ENCODE measurements at places on chromosomes 1 and 21. TPM values are rescaled to one million over a fixed set of nuclear protein-coding genes. Genes with fewer than 3 reads are reported as not detected.

DNA sequence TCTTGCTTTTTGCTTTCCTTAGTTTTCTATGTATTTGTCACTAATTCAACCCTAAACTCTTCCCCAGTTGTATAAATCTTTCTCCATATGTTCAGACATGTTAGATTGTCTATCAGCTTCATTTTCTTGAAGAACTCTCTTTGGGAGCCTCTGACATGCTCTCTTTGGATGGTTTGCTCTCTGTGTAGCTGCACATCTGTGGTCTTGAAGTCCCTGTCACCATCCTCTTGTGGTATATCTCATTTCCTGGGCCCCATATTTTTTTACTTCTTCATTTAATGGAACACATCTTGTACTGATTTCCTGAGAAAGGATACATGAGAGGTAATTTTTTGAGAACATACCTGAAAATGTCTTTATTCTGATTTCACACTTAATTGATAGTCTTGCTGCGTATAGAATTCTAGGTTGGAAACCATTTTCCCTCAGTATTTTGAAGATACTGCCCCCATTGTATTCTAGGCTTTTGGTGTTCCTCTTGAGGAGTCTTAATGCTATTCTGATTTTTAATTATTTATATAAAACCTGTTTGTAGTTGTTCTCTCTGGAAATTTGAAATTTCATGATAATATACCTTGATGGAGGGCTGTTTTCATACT lies 72.6 kb downstream of the ST3GAL3 start:
- DNase-seq, result no peak

DNA sequence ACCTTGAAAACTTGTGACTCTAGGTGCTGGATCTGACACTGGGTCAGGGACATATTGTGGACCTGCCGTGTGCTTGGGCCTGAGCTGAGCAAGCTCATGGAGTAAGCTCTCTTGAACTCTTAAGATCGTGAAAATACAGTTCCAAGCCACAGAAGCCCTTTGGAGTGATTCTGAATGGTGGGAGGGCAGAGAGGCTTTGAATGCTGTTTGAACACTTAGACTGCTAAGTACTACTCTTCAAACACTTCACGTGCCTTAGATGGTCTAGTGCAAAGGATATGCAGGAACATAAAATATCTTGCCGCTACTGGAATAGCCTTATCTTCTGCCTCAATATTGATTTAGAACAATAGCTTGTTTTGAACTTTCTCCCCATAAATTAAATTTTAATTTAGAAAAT lies 21.6 kb downstream of the ROR1 start:
- no peak for DNase-seq

- DNase-seq, result no peak
Observed at GRCh38 chr1:240776237-240776636, 164.3 kb upstream of the GREM2 start.

DNA sequence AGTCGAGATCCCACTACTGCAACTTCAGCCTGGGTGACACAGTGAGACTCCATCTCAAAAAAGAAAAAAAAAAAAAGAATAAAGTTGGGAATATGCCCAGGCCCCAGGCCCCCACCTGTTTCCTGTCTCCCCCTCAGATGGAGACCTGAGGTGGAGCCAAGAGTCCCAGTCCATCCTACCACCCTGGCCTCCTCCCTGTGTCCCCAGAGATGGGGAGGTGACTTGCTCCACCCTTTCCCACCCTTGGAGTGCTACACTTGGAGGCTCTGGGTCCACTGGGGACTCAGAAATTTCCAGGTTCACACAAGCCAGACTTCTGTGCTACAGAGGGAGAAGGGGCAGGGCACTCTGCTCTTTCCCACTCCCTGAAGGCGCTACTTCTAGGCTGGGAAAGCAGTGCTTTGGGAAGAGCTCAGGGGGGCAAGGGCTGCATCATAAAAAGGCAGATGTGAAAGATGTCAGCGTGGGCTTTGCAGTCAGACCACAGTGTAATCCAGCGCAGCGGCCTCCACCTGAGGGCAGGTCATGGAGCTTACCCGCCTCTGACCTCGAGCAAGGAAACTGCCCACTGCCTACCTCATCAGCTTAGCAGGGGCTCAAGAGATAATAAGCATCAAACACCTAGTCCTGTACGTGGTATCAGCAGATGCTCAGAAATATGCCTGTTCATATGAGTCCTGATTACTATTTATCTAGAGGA lies 13.4 kb downstream of the TMEM63A start:
- no peak for DNase-seq

- DNase-seq, result no peak
Observed at GRCh38 chr1:55049914-55050278, 10.5 kb downstream of the PCSK9 start.

DNA sequence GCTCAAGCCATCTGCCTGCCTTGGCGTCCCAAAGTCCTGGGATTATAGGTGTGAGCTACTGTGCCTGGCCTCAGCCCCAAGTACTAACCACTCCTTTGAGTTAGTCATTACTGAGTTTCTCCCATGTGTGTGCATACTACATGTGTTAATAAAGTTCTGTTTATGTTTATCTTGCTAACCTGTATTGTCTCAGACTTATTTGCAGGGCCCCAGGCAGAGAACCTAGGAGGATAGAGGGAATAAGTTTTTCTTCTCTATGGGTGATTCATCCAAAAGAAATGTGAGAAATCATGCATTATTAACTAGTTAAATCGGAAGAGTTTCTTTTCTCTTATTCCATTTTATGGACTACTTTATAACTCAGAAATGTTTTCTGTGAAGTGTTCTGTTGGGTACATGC lies 203.9 kb upstream of the CACYBP start:
- no peak for DNase-seq

- peak; percentile 87 for DNase-seq
Observed at GRCh38 chr1:209651138-209651587, 1.1 kb downstream of the LAMB3 start.

- DNase-seq, result no peak
Observed at GRCh38 chr1:186923486-186923885, 94.7 kb downstream of the PLA2G4A start.

GRCh38 chr1:225434046-225434445 lies 6.2 kb upstream of the LBR start:
- no peak for DNase-seq

DNA sequence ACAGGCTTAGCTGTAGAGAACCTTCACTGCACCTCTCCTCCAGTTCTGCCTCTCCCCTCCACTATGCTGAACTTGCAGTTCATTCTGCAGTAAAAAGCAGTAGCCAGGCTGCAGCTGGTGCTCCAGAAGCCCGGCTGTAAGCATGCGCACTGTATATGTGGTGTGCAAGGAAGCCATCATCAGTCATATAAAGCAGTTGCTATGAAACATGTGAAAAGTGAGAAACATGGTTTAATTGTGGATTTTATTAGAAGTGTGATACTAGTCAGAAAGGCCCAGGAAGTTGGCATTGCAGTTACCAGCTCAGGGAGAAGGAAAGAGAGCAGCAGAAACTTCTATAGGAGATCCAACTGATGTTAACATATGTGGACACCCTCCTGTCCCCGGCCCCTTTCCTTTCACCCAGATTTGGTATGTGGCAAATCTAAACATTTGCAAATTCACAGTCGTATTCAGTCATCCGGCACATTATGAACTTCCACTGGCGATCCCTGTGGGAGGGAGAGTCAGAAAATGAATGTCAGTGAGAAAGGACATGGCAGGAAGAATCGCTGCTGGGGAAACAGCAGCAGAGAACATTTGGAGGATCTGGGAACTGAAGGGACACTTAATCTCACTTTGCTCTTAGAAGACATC lies 32.8 kb downstream of the DPT start:
- no peak for DNase-seq

- DNase-seq, result peak; percentile 36
Observed at GRCh38 chr1:29258976-29259801, 22.9 kb downstream of the PTPRU start.

- DNase-seq, result no peak
Observed at GRCh38 chr1:61131716-61132115, 49.4 kb downstream of the NFIA start.

DNA sequence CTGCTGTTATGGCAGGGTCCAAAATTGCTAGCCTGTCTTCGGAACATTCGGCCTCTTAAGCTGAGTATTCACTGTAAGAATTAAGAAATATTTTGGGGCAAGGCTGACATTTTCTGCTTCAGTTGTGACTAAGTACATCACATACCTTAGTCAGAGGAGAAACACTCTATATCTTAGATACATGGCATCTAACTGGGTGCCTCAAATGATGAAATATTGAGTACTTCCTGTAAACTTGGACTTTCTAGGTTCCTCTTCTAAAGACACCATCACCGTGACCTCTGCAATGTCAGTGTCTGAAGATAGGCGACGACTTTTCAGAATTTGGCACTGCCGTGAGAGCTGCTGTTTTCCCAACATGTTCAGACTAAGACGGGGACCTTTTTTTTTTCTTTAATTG lies 65.6 kb downstream of the PCBP3 start:
- DNase-seq, result no peak

- DNase-seq, result no peak
Observed at GRCh38 chr1:94339206-94339927, 78.8 kb upstream of the ABCD3 start.

ARHGEF19 gene
- 3.5 TPM for total RNA-seq

GSTM5 gene
- not detected for total RNA-seq

BCL2L15 gene
- 37.1 TPM for total RNA-seq

RIPPLY3 gene
- total RNA-seq, result not detected

Measured in stomach (tissue), 19 donors.